ENCODE measurements at places on chromosomes 5 and 9. TPM values are rescaled to one million over a fixed set of nuclear protein-coding genes. Genes with fewer than 3 reads are reported as not detected.
A peak's percentile ranks its signal among the peaks of the same experiment; 100 is the strongest.

SVEP1 gene
- polyA plus RNA-seq = 13.6 TPM

C7 gene
- not detected for polyA plus RNA-seq

SPAG8 gene
- polyA plus RNA-seq = 1.3 TPM

PPP3R2 gene
- not detected for polyA plus RNA-seq

SLC6A19 gene
- polyA plus RNA-seq = not detected

ISL1 gene
- polyA plus RNA-seq = not detected

DIPK1B gene
- 0.15 TPM for polyA plus RNA-seq

GRCh38 chr5:176389135-176390123, 878 bp downstream of the HIGD2A start:
- no peak for DNase-seq

DNA sequence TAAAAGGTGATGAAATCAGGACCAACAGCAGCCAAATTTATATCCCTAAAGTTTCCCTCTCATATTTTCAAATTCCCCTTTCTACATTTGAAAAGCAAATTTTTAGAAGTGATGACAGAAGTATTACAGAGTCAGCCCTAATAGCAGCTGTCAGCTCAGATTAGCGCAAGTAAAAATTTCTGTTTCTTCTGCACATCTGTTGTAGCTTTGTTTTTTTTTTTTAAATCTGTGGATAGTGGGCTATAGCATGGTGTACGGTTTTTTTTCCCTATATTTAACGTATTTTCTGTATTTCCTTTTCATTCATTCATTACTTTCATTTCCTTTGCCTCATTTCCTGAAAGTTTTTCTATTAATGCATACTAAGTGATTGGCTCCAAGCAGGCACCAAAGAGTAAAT, 99.1 kb downstream of the MACIR start:
- no peak for DNase-seq

DNA sequence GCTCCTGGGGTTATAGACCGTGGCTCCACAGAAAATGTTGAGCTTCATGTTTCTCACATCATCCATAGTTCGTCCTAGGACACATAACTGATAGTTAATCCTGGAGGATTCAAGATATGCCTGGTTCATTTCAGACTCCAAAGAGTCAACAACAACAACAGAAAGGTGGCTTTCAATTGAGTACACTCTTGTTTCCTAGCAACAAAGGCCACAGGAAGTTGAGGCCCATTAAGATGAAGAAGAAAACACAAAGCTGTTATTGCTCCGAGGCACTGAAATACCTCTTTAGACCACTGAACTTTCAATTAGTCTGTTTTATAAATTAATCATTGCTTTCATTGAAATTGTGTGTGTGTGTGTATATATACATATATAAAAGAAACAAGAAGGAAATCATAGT, 154.5 kb downstream of the YIPF5 start:
- DNase-seq = no peak

DNA sequence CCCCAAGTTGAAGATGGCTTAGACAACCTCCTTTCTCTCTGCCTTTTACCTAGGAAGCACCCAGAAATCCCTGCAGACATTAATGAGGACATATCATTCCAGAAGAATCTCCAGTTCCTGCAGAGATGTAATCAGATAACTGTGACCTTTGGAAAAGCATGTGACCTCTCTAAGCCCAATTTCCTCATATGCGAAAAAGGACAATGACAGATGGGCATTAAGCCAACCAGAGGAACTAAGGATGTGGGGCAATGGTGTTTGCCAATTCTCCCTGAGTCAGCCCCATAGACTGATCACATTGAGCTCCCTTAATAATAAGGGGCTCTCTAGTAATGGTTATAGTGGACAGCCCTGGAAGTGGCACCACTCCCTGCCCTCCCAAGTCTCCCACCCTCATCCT, 10.1 kb upstream of the FOXI1 start:
- DNase-seq = no peak

DNA sequence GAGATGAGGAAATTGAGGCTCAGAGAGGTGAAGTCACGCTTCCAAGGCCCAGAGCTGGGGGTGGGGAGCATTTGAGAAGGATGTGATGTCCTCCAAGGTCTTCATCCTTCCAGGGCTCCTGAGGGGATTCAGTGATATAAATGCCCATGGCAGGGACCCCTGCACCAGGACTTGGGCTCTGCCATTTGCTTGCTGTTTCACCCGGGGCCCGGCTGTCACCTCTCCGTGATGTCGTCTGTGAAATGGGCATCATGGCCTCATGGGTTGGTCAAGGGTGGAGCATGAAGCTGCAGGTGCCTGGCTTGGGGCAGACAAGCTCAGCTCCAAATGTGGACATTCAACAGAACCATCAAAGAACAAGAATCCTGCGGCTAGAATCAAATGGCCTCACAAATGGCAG, 253.1 kb downstream of the PBX3 start:
- no peak for DNase-seq

GRCh38 chr5:100131161-100131560, 404.0 kb upstream of the FAM174A start:
- no peak for DNase-seq

DNA sequence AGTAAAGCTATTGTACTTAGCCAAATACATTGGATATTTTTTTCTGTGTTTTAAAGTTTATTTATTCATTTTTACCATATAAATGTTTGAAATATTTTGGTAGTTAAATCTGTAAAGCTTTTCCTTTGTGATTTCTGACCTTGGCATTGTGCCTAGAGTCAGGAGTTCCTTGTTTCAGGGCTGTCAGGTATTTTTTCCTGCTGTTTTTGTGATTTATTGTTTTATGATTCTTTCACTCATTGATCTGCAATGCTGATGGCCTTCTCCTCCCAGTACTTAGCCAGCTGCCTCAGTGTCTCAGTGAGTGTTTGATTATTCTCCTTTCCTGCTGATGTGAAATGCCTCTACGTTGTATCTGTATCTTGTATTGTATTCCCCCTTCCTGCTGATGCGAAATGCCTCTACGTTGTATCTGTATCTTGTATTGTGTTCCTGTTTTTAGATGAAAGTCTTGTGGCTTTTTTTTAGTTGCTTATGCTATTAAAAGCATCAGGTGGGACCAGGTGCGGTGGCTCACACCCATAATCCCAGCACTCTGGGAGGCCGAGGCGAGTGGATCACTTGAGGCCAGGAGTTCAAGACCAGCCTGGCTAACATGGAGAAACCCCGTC, 61.0 kb downstream of the EHMT1 start:
- no peak for DNase-seq

DNA sequence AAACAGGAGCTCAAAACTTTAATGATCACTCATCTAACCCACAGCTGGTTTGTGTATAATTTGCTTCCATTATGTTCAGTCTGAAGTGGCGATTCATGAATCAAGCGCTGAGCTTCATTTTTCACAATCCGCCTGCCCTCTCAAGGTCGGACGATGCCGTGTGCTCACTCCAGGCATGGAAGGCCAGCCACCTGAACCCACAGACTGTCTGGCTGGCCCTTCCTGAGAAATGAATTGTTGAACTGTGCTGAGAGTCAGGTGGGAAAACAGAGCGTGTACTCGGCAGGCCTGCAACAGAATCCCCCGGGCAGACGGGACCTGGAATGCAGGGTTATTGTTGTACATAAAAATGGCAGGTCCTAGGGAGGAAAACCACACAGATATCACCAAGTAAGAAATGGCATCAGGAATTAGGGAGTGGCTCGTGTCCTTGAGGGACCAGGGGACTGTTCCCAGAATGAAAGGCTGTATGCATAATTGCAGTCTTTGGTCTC, 375.7 kb downstream of the IRX2 start:
- DNase-seq = no peak

DNA sequence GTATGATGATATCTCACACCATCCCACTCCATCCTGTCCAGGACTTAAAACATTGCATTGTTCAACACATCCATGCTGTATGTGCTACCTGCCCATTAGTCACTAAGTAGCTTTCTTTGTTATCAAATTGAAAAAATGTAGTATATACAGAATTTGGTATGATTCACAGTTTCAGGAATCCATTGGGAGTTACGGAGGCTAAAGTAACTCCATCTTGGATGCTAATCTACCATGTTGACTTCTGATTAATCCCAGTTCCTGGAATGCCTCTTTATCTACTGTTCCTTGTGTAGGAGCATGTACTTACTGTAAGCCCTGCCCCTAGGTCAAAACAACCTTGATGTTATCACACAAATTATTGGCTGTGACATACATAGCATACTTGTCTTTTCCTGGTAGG, 38.9 kb upstream of the FOXB2 start:
- DNase-seq = no peak

DNA sequence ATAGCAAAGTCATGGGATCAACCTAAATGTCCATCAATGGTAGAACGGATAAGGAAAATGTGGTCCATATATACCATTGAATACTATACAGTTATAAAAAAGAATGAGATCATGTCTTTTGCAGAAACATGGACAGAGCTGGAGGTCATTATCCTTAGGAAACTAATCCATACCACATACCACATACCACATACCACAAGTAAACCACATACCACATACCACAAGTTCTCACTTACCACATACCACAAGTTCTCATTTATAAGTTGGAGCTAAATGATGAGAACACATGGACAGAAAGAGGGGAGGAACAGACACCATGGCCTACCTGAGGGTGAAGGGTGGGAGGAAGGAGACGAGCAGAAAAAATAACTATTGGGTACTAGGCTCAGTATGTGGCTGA, 154.6 kb upstream of the GHR start:
- peak; percentile 2 for DNase-seq

DNA sequence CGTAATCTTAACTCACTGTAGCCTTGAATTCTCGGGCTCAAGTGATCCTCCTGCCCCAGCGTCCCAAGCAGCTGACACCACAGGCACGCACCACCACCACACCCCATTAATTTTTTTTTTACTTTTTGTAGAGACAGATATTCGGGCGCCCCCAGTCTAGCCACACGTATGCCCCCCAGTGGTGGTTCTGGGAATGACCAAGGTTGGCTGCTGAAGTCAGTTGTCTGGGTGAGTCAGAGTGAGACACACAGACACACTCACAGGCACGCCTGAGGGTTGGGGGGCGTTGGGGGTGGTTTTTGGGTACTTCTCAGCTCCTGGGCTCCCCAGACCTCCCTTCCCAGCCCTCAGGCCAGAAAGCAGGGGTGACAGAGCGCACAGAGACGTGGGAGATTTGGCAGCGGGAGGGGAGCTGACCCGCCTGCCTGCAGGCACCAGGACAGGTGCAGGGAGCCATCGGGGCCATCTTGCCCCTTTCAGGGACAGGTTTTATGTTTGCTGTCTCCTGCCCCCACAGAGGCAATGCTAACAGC, 4.2 kb upstream of the ENTPD8 start:
- peak; percentile 88 for DNase-seq

DNA sequence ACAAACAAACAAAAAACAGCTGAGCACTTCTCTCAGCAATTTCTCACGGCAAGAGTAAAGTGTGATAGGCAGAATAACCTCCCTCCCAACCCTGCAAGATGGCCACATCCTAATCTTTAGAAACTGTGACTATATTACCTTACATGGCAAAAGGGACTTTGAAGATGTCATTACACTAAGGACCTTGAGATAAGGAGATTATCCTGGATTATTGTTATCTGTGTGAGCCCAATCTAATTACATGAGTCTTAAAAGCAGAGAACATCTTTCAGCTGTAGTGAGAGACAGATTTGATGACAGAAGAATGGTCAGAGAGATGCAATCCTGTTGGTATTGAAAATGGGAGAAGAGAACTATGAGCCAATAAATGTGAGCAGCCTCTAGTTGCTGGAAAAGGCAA, 347.9 kb downstream of the CDH9 start:
- no peak for DNase-seq

DNA sequence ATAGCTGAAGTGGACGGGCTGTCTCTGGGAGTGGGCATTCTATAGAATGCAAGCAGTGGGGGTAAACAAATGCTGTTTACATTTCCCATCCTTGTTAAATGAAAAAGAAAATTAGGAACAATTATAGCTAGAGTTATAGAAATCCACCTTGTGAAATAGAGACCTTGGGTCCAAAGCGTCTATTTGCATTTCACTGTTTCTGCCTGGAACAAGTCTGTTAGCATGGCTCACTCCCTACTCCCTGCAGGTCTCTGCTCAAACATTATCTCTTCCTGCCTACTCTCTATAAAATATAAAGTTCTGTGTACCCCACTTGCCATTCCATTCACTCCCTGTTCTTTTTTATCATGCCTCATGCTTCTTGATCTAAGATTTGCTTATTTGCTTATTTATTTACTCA, 975.7 kb upstream of the WWC1 start:
- DNase-seq = no peak

GRCh38 chr9:121686930-121687541, 35.6 kb downstream of the DAB2IP start:
- DNase-seq = peak; percentile 78

DNA sequence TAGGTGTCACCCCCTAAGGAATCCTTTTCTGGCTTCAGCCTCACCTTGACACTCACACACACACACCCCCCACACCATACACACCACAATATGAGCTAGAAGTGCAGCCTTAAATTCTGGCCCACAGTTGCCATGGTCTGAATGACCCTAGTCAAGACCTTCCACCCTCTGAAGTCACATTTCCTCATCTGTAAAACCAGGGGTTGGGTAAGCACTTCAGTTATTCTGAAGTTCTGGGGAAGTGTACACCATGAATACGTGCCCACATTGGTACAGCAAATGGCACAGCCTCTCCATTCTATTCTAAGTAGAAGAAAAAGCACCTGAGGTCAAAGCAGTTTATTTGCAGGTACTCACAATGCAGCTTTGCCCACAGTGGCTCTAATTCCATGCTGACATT, 372.8 kb upstream of the KLF4 start:
- DNase-seq = no peak

GRCh38 chr5:53790026-53790425, 229.6 kb downstream of the NDUFS4 start:
- no peak for DNase-seq

- no peak for DNase-seq
Measured at GRCh38 chr5:142810743-142811290, 40.6 kb downstream of the ARHGAP26 start.

- no peak for DNase-seq
Measured at GRCh38 chr5:155919126-155919525, 407.8 kb upstream of the SGCD start.

DNA sequence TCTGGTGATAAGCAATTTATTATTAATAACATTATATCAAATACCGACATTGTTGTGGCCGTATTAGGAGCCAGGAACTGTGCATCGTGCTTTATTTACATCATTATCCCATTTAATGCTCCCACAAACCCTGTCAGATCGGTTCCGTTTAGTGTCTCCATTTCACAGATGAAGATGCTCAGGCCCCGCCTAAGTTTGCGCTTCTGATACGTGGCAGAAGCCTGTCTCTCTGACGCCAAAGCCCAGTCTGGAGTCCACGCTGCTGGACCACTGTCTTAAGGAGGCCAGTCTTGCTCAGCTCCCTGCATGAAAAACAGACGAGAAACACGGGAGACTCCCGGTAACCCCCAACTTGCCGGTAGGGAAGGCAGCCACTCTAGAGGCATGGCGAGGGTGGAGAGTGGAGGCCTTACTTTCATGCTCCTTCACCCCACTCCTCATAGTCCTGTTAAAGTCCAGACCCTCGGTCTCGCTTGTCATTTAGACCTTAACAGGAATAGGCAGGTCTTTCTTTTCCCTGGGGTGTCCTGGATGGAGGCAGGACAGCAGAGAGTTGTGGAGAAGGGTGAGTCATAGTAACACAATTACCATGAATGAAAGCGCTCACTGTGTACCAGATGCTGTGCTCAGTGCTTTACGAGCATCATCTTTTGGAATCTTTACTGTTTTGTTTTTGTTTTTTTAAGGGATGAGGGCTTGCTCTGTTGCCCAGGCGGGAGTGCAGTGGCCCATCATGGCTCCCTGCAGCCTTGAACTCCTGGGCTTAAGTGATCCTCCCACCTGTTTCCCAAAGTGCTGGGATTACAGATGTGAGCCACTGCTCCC, 872 bp downstream of the TXNDC15 start:
- DNase-seq = peak; percentile 91
